Left lobe of liver (tissue), 2 donors: ENCODE measurements at places on chromosomes 2 and 18. TPM values are rescaled to one million over a fixed set of nuclear protein-coding genes. Genes with fewer than 3 reads are reported as not detected.
A peak's percentile ranks its signal among the peaks of the same experiment; 100 is the strongest.

- no peak for DNase-seq
These were observed 159.7 kb downstream of the NAPG start for GRCh38 chr18:10685484-10685883.

GRCh38 chr2:128446874-128447537 lies 128.3 kb upstream of the HS6ST1 start:
- peak; percentile 41 for DNase-seq

DNA sequence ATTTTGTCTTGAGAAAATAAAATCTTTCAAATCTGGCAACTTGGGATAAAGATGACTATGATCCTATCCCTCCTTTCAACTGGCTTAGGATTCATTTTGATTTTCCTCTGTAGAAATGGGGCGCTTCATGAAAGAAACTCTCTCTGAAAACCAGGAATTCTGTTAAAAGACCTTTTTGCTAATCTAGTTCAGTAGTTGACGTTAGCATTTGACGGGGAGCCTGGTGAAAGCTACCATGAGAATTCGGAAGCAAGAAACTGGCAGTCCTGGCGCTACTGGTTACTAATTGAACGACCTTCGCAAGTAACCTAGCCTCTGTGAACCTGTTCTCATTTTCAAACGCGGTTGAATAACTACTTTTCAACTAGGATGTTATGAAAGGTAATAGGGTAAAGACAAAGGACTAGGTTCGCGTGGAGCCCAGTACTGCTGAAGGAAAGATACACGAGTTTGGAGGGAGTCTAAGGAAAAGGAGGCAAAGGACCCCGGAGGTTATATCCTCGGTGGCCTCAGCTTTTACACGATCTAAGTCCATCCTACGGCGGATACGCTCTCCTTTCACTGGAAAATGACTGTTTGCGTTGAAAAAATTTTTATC lies 604 bp upstream of the STK11IP start:
- no peak for DNase-seq

- no peak for DNase-seq
These were observed 57.5 kb downstream of the DTNA start for GRCh38 chr18:34767601-34768027.

DNA sequence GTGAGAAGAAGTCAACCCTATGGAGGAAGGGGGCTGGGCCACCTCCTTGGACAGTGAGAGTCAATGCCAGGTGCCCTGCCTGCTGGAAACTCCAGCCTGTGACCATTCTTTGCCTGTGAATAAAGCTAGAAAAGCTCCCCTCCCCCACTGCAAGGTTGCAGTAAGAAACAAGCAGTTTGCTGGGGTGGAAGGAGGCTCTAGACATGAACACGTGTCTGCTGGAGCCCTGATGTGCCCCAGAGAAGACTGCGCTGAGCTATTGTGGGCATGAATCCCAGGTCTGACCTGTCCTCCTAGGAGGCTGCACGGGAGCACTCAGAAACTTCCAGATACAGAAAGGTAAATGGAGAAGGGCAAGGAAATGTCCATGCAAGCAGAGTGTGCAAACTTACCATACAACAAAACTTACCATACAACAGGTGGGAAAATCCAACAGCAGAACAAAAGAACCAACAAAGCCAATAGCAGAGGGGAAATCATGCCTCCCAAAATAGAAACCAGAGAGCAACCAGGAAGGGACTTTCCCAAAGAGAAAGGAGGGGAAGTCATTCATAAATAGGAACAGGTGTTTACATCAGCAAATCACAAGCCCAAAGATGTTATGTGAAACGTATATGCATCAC lies 278.7 kb downstream of the BCL2 start:
- no peak for DNase-seq

DNA sequence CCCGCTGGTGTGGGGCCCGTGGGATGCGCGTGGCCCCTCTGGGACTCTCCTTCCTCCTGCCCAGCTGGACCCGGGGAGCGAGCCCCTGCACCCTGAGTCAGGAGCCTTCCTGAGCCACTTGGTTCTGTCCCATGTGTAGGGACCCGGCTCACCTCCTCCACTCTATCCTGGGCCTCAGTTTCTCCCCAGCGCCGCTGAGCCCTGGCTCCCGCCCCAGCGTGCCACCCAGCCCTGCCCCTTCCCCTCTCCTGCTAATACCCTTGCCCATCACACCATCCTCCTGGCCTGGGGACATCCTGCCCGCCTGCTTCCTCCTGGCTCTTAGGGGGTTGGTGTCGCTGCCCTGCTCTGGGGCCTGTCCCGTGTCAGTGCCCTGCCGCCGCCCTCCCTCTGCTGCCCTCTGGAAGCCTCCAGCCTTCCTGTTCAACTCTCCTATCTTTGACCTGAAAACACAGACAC lies 24.8 kb downstream of the GPC1 start:
- DNase-seq, result no peak

DNA sequence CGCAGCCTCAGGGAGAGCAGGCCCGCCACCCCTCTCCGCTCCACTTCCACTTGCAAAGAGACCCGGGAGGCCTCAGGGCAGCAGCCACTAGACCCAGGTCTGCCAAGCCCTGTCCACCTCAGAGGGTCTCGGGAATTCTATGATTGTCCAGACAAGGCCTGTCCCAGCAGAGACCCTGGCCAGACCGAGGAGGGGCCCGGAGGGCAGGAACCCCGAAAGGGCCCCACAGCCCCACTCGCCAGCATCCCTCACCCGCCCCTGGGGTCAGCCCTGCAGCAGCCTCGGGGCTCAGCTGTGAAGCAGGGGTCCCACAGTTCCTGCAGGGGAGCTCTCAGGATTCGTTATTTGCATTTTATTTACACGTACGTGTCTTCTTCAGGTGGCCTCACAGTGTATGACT lies 269.5 kb downstream of the EIPR1 start:
- peak; percentile 22 for DNase-seq

GRCh38 chr2:202780514-202781021 lies 91.0 kb downstream of the ICA1L start:
- DNase-seq, result no peak

GRCh38 chr2:37842732-37843440 lies 82.2 kb upstream of the RMDN2 start:
- no peak for DNase-seq

DNA sequence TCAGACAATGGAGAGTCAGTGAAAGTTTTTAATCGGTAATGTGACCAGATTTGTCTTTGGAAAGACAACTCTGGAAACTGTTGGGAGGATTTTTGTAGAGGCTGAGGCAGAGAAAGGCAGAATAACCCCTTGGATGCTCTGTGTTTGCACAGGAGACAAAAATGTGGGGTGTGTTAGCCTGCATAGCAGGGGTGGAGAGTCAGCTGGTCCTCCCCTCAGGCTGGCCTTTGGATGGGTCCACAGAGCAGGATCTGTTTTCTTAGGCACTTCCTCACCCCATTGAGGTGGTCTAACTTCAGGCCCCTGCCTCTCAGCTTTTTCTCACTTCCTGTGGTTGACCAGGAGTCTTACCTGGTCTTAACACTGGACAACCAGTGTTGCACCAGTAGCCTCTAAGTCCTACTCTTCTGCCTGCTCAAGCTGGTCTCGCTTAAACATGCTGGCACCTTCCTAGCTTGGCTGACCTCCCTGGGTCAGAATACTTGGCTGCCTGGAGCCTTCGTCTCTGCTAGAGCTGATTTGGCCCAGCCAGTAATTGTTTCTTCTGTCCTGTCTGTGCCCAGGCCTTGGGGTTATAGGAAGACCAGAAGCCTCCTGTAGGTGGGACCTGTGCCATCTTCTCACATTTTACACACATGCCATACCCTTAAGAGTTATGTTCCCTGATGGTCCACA lies 259.8 kb upstream of the RASGRP3 start:
- DNase-seq, result peak; percentile 83

- no peak for DNase-seq
These were observed 25.2 kb upstream of the TMEM237 start for GRCh38 chr2:201668402-201668910.

DNA sequence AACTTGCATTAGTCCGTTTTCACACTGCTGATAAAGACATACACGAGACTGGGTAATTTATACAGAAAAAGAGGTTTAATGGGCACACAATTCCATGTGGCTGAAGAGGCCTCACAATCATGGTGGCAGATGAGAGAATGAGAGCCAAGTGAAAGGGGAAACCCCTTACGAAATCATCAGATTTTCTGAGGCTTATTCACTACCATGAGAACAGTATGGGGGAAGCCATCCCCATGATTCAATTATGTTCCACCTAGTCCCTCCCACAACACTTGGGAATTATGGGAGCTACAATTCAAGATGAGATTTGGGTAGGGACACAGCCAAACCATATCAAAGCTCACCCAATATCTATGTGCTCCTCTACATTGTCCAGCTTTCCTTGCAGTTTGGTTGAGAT lies 16.0 kb upstream of the SERPINE2 start:
- no peak for DNase-seq

DNA sequence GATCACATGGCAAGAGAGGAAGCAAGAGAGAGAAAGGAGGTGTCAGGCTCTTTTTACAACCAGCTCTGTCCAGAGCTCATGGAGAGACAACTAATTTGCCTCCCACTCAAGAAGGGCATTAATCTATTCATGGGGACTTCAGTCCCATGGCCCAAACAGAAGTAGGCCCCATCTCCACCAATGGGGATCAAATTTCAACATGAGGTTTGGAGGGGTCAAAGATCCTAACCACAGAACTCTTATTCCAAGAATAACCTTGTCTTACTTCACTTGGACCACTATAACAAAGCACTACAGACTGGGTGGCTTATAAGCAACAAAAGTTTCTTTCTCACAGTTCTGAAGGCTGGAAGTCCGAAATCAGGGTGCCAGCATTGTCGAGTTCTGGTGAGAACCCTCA lies 31.8 kb downstream of the GRB14 start:
- no peak for DNase-seq

- no peak for DNase-seq
These were observed 94.2 kb downstream of the PTPN4 start for GRCh38 chr2:119853777-119854399.

GRCh38 chr18:58805467-58806187 lies 59.0 kb upstream of the ZNF532 start:
- DNase-seq, result no peak

- DNase-seq, result no peak
These were observed 950 bp downstream of the KLHL30 start for GRCh38 chr2:238139196-238140039.

SNORC gene
- total RNA-seq, result 15.5 TPM

DYNC1I2 gene
- total RNA-seq, result 16.9 TPM

G6PC2 gene
- not detected for total RNA-seq

C2orf66 gene
- not detected for total RNA-seq

GPR155 gene
- total RNA-seq, result 9.3 TPM

ABHD1 gene
- total RNA-seq, result 3.6 TPM

ANKRD30B gene
- total RNA-seq, result not detected

FHOD3 gene
- 0.40 TPM for total RNA-seq

LBX2 gene
- total RNA-seq, result 7.7 TPM

GDF7 gene
- total RNA-seq, result 3.5 TPM

C2orf15 gene
- 0.23 TPM for total RNA-seq

AGXT gene
- 1,805 TPM for total RNA-seq
